ENCODE measurements at places on chromosomes 5 and 9.

DNA sequence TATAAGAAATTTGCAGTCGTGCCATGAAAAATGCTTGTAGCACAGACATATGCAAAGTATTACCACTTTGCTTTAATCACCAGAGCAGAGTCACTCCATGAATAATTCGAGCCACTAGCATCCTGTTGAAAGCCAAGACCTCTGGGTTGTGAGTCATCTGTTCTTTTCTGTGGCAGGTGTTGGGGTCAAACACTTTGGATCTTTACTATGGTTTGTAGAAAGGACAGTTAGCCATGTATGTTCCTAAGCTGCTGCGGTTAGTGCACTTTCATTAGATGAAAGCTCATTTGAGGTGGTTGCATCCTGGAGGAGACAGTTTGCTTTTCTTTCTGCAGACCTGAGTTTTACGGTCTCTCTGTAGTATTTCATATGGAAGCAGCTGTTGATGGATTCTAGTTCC is 223.7 kb downstream of the DMRT2 start:
- no peak for DNase-seq

DNA sequence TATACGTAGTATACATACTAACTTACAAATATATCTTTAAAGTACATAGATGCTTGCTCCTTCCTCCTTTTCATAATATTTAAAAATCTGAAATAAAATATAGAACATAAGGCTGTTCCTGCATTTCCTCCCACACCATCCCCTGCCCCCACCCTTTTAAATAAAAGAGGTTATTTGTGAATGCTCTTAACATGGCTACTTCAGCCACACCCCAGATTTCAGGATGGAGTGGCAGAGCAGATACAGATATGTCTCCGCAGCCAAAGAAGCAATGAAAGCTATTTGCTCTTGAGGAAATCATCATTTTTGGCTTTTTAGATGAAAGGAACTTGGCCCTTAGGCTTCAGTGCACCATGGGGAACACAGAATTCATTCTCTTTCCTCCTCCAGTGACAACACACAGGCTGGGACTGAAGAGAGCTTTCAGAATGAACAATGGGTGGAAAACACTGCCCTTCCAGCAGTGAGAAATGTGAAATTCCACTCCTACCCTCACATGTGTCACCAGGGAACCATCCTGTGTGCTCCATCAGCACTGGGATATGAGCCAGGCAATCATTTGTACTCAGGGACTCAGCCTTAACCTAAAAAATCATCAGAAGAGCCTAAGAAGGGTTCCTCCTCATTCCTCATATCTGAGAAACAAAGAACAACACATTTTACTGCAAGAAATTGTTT is 134.3 kb downstream of the PPP2R2B start:
- DNase-seq = no peak

DNA sequence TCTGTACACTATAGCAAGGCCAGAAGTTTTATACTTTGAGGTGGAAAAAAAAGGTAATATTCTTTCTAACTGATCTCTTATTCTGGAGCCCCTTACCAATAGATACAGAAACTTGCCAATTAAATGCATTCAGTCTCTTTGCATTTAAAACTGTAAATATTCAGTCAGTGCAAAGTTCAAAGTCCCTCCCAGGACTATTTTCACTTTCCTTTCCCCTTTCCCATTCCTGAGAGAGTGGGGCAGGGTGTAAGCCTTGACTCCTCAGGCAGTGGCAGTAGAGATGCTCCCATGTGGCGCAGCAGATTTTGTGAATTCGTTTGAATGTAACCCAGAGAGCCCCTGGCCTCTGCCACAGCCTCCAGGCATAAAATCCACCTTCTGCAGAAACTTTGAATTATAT is 29.9 kb downstream of the CETN3 start:
- DNase-seq = no peak

GRCh38 chr9:33850677-33851076 is 33.7 kb downstream of the UBE2R2 start:
- no peak for DNase-seq

GRCh38 chr5:33905381-33905780 is 13.6 kb upstream of the ADAMTS12 start:
- DNase-seq = no peak

- DNase-seq = no peak
These were observed 291.3 kb downstream of the FBXL7 start for GRCh38 chr5:15791274-15791673.

GRCh38 chr5:137629646-137630045 is 106.2 kb downstream of the KLHL3 start:
- no peak for DNase-seq

DNA sequence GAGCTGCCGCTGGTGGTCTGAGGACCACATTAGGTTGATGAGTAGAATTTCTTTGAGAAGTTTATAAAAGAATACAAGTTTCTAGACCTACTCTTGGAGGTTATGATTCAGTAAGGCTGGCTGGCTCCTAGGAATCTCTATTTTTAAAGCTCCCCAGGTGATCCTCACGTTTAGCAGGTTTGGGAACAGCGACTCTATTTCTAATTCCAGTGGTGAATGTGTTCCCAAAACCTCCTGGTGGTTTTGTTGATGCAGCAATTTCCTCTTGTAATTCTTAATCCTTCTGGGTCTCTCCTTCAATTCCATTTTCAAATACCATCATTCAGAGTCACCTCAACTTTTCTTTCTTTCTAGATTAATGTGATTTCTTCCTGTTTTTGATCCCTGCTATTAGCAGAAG is 215.9 kb upstream of the RFX3 start:
- DNase-seq = no peak

Data from stimulated activated naive CD8-positive, alpha-beta T cell treated with anti-CD3 and anti-CD28 coated beads, Interleukin-15, Interleukin-2, amounts not matched to agents 100 U/mL and 50 U/mL, for 24 hours (primary cell).